ENCODE measurements at places on chromosomes 6 and 20.

- no peak for DNase-seq
Observed at GRCh38 chr6:110547266-110547964, 71.0 kb upstream of the SLC22A16 start.

DNA sequence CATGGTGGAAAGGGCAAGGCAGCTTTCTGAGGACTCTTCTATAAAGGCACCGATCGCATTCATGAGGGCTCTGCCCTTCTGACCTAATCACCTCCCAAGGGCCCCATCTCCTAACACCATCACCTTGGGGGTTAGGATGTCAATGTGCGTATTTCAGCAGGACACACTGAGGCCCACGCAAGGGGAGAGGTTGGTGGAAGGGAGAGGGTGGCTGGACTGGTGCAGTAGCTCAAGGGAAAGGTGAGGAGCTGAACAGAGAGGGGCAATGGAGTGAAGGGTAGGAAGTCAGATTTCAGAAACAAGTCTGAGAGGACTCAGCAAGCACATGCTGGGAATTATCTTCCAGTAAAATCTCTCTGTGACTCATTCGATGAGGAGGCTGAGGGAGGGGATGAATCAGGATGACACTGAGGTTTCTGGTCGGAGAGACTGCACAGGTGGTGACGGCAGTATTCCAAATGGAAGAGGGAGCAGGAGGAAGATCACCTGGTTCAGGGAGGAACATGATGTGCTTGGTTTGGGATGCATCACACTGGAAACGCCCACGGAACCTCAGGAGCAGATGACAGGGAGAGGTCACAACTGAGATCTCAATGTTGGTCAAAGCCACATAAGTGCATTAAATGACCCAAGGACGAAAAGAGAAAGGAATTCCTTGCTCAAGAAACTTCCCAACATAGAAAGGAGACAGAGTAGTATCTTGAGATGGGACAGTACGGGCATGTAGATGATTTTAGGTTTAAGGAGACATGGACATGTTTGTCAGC is 67.1 kb downstream of the TFAP2A start:
- DNase-seq = no peak

DNA sequence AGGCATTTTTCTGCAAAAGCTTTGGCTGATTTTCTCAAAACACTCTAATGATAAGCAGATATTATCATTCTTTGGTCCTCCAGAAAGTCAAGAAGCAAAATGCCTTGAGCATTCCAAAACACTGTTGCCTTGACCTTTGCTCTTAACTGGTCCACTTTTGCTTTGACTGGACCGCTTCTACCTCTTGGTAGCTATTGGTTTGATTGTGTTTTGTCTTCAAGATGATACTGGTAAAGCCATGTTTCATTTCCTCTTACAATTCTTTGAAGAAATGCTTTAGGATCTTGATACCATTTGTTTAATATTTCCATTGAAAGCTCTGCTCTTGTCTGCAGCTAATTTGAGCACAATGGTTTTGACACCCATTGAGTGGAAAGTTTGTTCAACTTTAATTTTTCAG is 35.6 kb upstream of the SDHAF4 start:
- no peak for DNase-seq

DNA sequence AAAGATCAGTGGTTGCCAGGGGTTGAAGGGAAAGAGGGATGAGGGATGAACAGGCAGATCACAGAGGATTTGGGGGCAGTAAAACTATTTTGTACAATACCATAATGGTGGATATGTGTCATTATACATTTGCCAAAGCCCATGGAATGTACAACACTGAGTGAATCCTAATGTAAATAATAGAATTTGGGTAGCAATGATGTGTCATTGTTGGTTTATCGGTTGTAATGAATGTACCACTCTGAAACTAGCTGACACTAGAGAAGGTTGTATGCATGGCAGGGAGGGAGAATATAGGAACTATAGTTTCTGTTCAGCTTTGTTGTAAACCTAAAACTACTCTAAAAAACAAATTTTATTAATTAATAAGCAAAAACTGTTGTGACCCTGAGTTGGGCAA is 17.8 kb upstream of the ASF1A start:
- DNase-seq = no peak

- peak; percentile 83 for DNase-seq
Observed at GRCh38 chr20:41316602-41317545, 657 bp downstream of the ZHX3 start.

DNA sequence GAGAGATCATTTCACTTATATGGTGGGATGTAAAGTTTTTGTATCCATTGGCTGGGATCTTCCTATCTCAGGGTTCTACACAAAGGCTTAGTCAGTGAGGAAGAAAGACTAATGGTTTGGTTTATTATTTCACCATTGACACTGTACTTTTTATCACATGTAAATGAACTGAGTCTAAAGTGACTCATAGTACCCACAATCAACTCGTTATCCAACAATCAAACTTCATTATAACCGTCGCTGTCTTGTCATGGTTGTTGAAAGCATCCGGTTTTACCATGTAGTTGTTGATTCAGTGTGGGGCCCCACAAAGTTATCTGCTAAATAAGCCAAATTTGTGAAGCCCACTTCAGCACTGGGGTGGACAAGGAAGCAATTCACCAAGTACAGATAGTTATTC is 55.8 kb upstream of the MTRF1L start:
- DNase-seq = no peak

GRCh38 chr6:106844930-106845329 is 129.6 kb downstream of the CD24 start:
- no peak for DNase-seq

- DNase-seq = no peak
Observed at GRCh38 chr6:163782436-163783003, 368.0 kb downstream of the QKI start.

DNA sequence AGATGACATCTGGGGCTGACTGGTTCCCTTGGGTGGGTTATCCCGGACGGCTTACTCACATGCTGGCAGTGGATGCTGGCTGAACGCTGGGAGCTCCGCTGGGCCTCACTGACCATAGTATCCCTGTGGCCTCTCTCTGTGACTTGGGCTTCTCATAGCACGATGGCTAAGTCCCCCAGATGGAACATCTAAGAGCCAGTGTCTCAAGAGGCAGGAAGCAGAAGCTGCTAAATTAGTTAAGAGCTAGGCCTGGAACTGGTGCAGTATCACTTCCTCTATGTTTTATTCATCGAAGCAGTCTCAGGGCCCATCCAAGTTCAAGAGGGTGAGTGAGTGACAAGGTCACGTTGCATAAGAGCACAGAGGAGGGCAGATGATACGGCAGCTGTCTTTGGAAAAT is 116.5 kb upstream of the LAMP5 start:
- peak; percentile 9 for DNase-seq

GRCh38 chr6:43178150-43178549 is 3.8 kb upstream of the CUL9 start:
- no peak for DNase-seq

DNA sequence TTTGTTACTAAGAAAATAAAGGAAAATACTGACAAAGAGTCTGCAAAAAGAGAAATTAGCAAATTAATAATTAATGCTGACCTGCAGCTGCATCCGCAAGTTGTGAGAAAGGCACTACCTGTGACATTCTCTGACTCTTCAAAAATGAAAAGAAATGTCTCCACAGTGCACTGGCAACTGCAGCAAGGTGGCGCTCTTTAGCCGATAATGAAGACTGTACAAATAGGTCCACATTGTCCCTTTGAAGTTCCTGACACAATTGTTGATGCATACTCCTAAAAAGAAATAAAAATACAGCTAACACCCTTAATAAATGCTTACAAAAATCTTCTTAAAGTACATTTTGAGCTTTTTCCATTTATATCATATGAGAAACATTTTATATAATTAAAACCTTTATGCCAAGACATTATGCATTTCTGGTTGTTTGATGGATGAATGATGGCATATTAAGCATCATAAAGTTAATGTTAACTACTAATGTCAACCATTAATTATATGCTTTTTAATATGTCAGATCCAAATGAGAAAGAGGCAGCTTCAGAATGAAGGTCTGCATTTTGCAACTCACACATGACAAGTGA is 96.5 kb downstream of the MMS22L start:
- DNase-seq = peak; percentile 56

DNA sequence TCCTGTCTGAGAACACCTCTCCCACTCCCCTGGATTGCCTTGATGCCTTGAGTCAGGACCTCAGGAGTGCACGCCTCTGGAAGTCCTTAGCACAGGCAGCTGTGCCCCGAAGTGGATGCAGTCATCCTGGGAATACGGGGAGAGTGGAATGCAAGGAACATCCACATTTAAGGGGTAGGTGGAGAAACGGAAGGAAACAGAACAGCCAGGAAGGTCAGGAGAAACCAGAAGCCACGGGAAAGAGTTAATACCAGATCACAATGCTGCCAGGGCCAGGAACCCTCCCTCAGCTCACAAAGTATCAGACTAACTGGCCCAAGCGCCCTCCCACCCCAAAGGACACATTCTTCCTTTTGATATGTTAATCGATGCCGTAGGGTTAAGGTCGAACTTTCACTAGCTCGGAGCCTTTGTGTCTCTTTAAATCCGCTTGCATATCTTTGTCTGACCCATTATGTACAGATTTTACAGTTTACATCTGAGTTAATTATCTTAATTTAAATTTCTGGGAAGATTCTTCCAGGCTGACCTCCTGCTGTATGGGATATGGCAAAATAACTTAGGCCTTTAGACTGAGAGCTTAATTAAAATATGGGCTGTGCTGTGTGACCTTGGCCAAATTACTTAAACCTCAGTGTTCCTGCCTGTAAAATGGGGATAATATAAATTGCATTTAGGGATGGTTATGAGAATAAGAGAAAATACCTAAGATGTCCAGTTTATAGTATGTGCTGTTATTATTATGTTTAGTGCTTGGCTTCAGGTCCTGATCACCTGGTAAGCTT is 24.0 kb upstream of the CCND3 start:
- DNase-seq = no peak

GRCh38 chr20:22339091-22339881 is 245.1 kb downstream of the FOXA2 start:
- DNase-seq = peak; percentile 22

GRCh38 chr6:140854318-140854717 is 1278.4 kb upstream of the GJE1 start:
- DNase-seq = no peak

DNA sequence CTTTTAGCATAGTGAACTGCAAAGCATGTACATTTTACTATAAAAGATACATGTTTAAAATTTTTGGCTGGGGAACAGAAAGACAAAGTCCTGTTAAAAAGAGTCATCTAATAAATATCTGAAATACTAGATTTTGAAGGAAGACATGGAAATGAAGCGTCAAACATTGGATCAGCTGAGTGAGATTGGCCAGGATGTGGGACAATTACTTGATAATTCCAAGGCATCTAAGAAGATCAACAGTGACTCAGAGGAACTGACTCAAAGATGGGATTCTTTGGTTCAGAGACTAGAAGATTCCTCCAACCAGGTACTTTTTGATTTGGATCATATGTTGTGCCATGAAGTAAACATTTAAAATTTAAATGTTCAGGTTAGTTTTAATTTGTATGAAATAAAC is 162.3 kb downstream of the UTRN start:
- DNase-seq = no peak

DNA sequence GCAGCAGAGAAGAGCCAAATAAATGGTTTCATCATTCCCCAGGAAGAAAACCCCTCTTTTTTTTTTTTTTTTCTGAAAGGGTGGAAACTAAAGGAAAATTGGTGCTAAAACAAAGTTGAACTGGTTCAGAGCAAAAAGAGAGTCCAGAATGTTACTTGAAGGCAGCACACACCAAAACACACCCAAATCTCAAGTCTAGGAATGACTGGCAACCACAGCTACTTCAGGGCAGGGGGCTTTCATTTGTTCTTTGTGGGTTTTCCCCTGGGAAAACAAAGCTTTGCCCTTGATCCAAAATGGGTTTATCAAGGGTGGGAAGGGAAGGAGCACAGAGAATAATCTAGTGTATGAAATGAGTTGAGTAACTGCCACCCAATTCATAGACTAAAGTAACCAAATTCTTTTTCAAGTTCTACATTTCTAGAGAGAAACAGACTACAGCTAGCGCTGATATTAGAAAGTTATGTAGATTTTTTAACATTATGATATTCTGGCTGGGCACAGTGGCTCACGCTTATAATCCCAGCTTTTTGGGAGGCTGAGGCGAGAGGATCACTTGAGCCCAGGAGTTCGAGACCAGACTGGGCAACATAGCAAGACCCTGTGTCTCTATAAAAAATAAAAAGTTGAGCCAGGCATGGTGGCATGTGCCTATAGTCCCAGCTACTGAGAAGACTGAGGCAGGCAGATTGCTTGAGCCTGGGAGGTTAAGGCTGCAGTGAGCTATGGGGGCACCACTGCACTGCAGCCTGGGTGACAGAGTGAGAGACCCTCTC is 119.8 kb downstream of the NFATC2 start:
- DNase-seq = no peak

DNA sequence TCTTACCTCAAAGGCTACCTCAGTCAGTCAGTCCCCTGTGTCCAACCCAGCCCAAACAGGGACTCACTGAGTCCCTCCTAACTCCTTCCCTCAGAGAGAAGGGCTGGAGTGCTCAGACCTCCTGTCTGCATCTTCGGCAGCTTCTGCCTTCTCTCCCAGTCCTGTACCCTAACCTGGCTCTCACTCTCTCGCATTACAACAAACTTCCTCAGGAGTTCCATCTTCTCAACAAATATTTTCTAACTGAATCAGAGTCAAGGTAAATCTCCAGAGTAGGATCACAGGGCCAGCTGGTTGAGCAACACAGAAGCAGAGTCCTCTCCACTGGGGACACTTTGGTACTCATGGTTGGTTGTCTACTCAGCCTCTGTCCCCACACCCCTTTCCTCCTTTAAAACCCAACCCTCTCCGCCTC is 92.3 kb downstream of the MRPL14 start:
- no peak for DNase-seq

- DNase-seq = no peak
Observed at GRCh38 chr6:141264101-141264500, 868.6 kb upstream of the GJE1 start.

DNA sequence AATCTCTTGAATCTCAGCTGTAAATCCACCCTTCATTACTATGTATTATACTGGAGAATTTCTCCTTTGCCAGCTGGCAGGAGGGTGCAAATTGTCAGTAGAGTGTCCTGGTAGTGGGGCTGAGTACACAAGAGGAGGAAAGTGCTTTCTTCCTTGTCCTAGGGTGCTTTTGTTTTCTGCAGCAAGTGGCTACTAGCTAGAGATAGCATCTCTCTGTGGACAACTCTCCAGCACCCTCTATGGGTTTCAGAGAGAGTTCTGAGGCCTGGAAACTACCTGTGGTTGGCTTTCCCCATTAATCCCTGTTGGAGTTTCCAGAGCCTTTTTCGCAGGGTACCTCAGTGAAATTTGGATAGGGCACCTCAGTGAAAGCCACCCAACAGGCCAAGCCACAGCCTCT is 422.5 kb upstream of the RGS17 start:
- no peak for DNase-seq

DNA sequence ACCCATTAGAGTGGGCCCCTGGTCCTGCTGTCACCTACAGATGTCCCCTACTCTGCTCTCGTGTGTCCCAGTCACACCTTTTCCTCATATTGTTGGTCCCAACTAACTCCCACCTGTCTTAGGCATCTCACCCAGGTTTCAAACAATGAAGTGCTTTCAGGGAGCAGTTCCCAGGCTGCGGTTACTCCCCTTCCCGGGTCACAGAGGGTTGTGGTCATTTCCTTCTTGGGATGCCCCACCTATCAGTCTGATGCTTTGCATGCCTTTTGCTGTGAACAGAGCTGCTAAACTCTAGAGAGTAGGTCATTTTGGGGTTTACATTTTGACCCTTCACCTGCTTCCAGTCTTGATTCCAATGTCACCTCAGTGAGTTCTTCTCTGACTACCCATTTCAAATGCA is 181.6 kb downstream of the CDC5L start:
- no peak for DNase-seq

All from CD4-positive, alpha-beta T cell treated with Interferon alpha-2 for 1 hour (primary cell).